ENCODE measurements at places on chromosomes 4 and X.

DNA sequence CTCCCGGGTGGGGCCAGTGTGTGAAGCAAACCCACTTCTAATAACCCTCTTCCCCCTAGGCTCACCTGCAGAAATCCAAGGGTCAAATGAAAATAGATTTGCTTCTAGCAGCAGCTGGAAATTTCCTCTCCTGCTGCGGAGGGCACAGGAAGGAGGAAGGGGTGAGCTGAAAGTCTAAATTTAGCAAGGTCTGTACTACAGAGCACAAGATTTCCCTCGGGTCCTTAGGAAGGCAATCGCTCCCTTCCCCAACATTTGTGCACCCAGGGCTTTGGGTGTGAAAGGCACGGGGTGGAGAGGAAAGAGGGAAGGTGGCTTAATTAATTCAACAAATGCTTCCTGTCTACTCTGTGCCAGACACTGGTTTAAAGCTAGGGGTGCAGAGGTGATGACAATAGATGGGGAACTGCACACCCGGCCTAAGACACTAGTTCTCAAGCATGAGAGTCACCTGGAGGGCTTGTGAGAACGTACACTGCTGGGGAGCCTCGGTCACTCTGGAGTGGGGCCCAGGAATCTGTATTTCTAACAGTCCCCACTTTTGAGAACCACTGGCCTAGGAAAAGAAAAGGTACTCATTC lies 204.4 kb downstream of the NSUN7 start:
- no peak for DNase-seq

DNA sequence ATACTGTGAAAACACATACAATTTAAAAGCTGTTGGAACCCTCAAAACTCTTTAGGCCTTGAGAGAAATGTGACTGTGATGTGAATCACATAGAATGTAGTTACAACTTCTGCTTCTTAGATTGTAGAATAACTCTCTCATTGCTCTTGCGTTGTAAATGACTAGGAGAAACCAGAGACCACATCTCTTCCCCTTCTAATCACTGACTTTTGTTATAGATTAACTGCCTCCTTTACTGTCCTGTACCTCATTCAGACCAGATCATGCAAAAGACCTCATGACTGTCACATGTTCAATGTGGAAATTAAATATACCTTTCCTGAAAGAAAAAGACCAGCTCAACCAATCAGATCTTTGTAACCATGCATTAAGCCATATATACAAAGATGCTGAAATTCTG lies 43.2 kb upstream of the NEIL3 start:
- DNase-seq = no peak

DNA sequence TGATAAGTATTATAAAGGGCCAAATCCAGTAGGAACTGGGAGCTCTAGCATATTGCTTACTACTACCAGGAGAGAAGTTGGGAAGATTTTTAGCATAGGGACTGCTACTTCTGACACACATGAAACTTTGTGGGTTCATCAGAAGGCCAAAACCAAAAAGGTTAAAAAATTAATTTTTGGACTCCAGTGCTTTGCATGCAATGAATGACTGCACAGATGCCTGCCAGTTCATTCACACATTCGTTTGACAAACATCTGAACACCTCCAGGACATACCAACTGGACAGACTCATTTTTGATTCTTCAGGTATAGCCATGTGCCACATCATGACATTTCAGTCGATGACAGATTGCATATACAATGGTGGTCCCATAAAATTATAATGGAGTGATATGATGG lies 79.8 kb downstream of the MID1IP1 start:
- no peak for DNase-seq

DNA sequence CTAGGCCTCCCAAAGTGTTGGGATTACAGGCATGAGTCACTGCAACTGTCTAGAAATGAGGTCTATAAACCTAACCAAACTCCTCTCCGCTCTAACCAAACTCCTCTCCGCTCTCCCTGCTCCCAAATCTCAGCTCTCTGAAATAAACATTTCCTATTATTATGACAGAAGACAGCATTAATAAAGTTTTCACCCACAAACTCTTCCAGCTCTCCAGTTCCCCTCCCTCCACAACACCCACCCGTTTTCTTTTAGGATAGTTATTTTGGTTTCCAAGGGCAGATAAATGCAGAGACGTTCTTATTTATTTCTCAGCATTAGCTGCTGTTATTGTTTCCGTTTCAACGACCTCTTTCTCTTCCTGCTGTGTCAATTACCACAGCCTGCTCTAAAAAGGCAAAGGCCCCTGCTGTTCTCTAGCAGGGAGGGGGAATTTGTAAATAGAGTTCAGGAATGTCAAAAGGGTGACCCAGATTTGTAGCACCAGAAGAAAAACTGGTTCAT lies 13.3 kb upstream of the SCD5 start:
- DNase-seq = no peak

DNA sequence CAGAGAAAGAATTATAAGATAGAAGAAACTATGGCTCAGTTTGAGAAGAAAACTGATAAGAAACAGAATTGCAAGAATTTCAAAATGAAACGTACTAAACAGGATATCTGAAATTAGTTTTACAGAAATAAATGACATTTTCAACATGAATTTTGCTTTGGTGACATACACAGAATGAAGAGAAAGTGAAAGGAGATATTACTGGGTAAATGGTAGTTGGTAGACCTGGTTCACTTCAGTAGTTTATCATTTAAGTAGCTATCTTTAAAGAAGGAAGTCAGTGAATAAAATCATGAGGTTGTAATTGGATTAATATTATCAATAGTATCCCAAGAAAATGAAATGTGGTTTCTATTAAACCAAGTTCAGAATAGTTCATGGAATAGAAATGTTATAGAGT lies 395.5 kb upstream of the SMIM31 start:
- no peak for DNase-seq

DNA sequence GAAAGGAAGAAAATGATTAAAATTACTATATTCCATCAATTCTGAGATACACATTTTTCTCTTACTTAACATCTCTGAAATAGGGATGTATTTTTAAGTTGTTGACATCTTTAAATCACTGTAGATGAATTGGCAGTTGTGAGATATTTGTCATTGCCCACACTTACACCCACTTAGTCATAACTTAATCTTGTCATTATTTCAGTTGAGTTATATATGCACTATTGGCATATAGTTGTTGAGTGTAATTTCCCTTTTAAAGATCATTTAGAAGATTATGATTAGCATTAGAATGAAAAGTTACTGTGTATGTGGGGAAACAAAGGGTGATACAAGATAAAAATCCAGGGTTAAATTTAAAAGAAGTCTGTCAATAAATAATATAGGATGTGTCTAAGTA lies 2.2 kb downstream of the AIMP1 start:
- no peak for DNase-seq

GRCh38 chrX:39150220-39150619 lies 349.0 kb downstream of the MID1IP1 start:
- DNase-seq = no peak

DNA sequence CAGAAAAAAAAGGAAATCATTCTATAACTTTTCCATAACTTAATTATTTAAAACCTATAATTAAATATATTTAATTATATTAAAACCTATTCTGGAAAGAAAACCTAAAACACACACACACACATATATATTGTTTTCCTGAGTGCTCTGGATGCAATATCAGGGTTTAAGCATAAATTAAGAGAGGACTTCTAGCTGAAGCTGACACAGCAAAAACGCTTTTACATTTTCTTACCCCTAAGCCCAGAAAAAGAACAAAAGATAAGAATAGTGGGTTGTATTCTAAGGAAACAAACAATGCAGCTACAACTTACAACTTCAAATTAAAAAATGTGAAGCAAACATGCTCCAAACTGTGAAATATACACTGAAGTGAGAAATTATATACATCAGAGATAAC lies 52.3 kb downstream of the TMPRSS11B start:
- no peak for DNase-seq

DNA sequence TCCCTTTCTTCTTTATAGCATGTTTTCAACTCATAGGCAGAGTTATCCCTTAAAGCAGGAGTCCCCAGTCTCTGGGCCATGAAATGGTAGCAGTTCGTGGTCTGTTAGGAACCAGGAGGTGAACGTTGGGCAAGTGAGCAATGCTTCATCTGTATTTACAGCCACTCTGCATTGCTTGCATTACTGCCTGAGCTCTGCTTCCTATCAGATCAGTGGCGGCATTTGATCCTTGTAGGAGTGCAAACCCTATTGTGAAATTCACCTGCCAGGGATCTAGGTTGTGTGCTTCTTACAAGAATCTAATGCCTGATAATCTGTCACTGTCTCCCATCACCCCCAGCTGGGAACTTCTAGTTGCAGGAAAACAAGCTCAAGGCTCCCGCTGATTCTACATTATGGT lies 39.8 kb downstream of the DTHD1 start:
- no peak for DNase-seq

- no peak for DNase-seq
Measured at GRCh38 chr4:90979556-90979955, 852.4 kb downstream of the CCSER1 start.

DNA sequence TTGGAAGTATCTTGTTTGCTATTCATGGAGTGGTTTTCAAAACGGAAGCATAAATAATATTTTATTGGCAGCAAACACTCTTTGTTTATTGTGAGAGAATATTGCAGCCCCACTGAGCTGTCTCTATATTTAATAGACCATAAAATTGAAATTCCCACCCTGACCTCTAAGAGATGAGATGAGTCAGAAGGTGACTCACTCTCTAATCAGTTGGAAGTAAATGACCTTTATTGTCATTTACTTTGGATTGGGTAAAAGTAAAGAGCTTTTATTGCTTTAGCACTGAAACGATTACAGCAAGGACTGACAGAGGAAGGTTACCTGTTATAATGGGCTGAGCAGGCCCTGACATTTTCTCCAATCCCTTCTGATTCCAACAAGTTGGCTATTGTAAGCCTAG lies 55.0 kb downstream of the SYTL5 start:
- DNase-seq = no peak

DNA sequence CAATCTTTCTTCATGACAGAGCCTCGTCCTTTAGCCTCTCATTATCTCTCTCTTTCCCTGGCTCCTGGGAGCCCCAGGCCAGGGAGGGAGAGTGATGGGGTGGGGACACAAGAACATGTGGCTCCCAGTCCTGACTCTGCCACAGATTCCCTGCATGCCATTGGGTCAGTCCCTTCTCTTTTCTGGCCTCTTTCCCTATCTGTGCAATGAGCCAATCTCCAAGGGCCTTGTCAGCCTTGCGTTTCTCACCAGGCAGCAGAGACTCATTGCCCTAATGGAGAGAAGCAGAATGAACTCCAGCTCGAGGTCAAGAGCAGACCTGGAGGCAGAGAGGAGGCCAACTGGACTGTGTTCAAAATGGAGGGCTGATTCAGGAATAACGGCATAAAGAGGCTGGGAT lies 38.4 kb upstream of the PJA1 start:
- DNase-seq = no peak

DNA sequence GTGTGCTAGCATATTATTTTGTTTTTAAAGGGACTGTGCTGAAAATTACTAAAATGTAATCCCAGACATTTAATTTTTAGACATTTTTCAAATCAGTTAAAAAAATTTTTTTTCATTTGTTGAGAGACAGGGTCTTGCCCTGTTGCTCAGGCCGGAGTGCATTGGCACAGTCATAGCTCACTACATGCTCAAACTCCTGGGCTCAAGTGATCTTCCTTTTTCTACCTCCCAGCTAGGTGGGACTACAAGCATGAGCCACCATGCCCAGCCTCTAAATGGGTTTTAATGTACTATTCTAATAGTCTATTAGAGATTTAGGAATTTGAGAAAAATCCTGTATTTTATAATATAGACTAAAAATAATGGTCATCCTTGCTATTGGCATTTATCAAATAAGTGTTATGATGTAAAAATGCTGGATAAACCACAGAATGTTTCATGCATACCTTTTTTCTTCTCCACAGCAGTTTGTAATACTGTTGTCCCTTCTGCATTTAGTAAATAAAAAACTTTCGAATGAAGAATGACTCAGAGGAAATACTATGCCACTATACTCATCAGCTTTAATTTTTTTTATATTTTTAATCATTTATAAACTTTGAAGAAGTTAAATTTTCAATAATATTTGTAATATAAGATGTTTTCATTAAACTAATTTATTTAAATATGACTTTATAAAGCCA lies 29.9 kb downstream of the CPEB2 start:
- no peak for DNase-seq

GRCh38 chrX:138763761-138764160 lies 52.2 kb upstream of the FGF13 start:
- no peak for DNase-seq

- DNase-seq = no peak
Measured at GRCh38 chr4:54473077-54473545, 184.6 kb upstream of the KIT start.

- no peak for DNase-seq
Measured at GRCh38 chr4:86032476-86033022, 327.3 kb downstream of the MAPK10 start.

GRCh38 chr4:73520821-73521220 lies 39.3 kb downstream of the AFM start:
- DNase-seq = no peak

- DNase-seq = no peak
Measured at GRCh38 chrX:51866210-51866609, 27.2 kb upstream of the MAGED1 start.

DNA sequence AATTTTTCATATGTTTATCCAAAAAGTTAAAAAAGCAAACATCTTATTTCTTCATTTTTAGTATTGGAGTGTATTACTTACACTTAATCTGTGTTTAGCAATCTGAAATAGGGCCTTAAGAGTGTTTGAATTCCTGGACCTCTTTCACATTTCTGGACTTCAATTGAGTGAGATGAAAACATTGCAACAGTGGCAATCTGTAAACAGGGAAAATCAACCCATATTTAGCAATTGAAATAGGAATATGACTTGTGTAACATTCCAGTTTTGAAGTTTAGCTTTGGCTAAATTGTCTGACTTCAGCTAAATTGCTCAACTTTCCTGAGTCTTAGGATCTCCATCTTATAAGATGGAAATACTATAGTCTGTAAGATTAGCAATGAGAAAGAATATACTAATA lies 34.6 kb upstream of the FHL1 start:
- no peak for DNase-seq

GRCh38 chr4:139840773-139841172 lies 175.2 kb downstream of the MGST2 start:
- no peak for DNase-seq
